ENCODE measurements at places on chromosomes 6 and 20.

DNA sequence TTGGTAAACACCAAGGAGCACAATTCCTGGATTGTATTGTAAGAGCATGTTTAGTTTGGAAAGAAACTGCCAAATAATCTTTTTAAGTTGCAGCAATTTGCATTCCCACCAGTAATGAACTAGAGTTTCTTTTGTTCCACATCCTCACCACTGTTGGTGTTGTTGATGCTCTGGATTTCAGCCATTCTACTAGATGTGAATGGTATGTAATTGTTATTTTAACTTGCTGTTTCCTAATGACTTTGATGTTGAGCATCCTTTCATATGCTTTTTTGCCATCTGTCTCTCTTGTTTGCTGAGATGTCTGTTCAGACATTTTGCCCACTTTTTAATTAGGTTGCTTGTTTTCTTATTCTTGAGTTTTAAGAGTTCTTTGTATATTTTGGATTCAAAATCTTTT is 1654.1 kb downstream of the GRIK2 start:
- DNase-seq: no peak

- no peak for DNase-seq
Measured at GRCh38 chr20:9628141-9628540, 113.8 kb downstream of the LAMP5 start.

DNA sequence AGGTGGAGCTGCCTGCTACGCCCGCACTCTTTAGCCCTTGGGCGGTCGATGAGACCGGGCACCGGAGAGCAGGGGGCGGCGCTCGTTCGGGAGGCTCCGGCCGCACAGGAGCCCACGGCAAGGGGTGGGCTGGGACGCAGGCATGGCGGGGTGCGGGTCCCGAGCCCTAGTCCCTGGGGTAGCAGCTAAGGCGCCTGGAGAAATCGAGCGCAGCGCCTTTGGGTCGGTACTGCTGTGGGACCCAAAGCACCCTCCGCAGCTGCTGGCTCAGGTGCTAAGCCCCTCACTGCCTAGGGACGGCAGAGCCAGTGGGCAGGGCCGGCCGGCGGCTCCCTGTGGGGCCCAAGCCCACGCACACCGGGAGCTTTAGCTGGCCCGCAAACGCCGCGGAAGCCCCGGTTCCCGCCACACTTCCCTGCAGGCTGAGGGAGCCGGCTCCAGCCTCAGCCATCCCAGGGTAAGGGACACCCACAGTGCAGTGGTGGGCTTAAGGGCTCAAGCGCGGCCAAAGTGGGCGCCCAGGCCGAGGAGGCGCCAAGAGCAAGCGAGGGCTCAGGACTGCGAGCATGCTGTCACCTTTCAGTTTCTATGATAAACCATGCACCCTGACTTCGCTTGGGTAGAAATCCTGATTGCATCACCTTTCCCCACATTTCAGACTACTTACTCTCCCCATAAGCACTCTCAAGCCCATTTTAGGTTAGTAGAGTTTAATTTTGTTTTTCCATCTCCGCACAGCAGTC is 52.0 kb downstream of the MYLIP start:
- DNase-seq: no peak

DNA sequence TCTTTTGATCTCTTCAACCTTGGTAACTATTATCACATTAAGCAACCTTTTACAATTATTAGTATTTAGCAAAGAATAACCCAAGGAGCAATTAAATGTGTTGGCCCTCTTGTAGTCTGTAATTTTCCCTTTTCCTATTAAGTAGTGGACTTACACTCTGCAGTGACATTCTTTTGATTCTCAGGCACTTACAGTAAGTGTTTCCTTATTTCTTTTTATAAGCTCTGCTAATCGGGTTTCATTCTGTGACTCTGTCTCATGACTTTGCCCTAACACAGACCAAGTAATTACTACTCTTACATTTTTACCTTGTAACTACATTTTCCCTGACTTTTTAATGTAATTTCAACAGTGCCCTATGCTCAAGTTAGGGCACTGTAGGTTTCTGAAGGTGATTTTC is 104.0 kb upstream of the EPHA7 start:
- DNase-seq: no peak

Measured in NCI-H1092 treated with DMSO at 0.1 percent for 48 hours (cell line).